Left lobe of liver (tissue), 2 donors: ENCODE measurements at places on chromosomes 16 and 17. TPM values are rescaled to one million over a fixed set of nuclear protein-coding genes. Genes with fewer than 3 reads are reported as not detected.

CRYBA1 gene
- not detected for total RNA-seq

GRCh38 chr16:70160388-70160787 is 13.2 kb upstream of the CLEC18C start:
- peak; percentile 31 for DNase-seq

MYH8 gene
- total RNA-seq, result not detected

GRCh38 chr16:11231367-11231970 is 24.5 kb downstream of the SOCS1 start:
- DNase-seq, result no peak

- no peak for DNase-seq
These were observed 101.5 kb upstream of the HS3ST2 start for GRCh38 chr16:22712471-22712870.

DNA sequence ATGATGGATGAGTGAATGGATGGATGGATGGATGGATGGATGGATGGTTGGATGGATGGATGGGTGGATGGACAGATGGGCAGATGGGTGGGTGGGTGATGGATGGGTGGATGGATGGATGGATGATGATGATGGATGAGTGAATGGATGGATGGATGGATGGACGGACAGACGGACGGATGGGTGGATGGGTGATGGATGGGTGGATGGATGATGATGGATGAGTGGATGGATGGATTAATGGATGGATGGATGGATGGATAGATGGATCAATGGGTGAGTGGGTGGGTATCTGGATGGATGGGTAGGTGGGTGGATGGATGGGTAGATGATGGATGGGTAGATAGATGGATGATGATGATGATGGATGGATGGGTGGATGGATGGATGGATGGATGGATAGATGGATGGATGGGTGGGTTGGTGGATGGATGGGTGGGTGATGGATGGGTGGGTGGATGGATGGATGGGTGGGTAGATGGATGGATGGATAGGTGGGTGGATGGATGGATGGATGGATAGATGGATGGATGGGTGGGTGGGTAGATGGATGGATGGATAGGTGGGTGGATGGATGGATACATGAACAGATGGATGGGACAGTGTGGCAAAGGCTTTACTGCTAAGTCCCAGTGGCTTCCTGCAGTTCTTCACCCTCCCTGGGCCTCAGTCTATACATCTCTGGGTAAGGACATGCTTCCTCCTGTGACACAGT is 30.2 kb upstream of the ZFPM1 start:
- DNase-seq, result no peak
